BJ (cell line): ENCODE measurements at places on chromosomes 6 and 20. TPM values are rescaled to one million over a fixed set of nuclear protein-coding genes. Genes with fewer than 3 reads are reported as not detected.

BPIFA1 gene
- not detected in 2 replicates for polyA plus RNA-seq

NOX3 gene
- not detected in 2 replicates for polyA plus RNA-seq

GLP1R gene
- polyA plus RNA-seq: not detected in 2 replicates

SALL4 gene
- polyA plus RNA-seq: 0.51 and 0.54 TPM in 2 replicates

OR2J3 gene
- polyA plus RNA-seq: not detected in 2 replicates

DNA sequence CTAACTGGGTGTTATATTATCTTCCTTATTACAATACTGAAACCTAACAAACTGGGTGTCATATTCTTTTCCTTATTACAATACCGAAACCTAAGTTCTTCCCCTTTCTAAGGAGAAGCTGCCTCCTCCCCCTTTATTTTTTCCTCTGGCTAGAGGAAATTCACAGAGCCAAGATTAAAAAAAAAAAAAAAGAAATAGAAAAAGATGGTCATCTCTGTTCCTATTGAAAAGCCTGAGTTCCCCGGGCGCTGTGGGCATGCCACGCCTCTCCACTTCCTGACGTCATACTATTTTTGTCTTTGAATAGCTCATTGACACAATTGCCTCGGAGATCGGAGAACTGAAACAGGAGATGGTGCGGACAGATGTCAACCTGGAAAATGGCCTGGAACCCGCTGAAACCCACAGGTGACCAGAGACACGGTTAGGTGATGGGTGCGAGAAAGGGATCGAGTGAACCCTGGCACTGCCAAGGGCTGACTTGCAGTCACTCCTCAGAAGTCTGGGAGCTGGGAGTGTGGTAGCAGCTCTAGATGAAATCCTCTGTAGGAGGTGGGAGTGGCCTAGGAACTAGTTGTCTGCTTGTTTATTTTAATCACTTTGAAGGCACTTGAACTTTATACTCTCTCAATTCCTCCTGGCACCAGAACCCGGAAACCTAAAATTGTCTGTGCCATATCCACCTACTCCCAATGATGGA lies 82.2 kb upstream of the NAA20 start:
- no peak for DNase-seq

DNA sequence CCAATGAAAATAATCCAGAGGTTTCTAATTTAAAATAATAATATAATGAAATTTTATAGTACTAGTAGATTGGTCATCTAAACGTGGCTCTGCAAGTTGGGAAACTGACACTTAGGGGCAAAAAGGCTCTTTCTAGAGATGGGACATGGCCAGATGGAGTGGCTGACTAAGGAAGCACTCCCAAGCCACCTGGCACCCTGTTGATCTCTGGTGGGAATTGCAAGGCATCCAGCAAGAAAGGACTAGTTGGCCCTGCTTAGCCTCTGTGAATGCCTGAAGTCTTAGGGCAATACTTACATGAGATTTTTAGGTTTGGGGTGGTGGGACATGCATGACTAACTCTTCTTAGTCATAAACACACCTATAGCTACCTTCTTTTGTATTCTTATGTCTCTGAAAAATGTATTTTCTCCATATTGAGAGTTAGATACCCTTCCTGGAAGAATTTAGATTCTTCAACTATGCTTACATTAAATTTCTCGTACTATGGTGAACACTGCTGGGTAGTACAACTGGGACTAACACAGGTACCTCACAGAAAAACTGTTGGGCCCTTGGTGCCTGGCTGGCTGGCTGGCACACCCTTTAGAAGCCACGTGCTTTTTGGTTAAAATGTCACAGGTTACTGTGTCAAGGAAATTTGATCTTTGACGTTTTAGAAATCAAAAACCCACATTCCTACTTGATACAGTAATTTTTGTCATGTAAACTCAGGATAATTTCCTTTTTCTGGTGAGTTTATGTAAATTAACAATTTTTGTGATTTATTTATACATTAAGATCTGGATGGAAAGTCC lies 25.0 kb upstream of the SH3BGRL2 start:
- no peak for DNase-seq

- no peak for DNase-seq
Measured at GRCh38 chr6:132246632-132247270, 154.5 kb downstream of the MOXD1 start.

GRCh38 chr6:57137350-57137749 lies 34.8 kb upstream of the BAG2 start:
- DNase-seq: no peak

DNA sequence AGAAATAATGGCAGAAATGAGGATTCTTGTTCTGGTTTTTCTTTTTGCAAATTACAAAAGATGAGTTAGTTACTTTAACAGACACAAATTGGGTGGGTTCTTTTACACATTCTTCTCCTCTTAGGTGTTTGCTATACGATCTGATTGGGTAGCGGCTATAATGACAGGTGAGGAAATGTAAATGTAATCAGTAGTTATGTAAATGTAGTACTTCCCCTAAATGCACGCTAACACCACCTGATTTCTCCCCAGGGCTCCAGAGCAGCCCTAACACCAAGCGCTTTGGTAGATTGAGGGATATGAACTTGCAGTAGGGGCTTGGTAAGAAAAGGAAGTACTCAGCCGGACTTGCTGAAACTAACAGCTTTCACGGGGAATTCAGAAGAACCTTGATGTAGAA lies 499.4 kb upstream of the NOX3 start:
- no peak for DNase-seq

GRCh38 chr6:106973018-106973835 lies 1.3 kb downstream of the CD24 start:
- no peak for DNase-seq

GRCh38 chr6:156630613-156631302 lies 146.4 kb upstream of the ARID1B start:
- DNase-seq: no peak

- DNase-seq: no peak
Measured at GRCh38 chr20:5482791-5483190, 166.0 kb upstream of the PROKR2 start.

GRCh38 chr6:54057058-54057457 lies 54.2 kb upstream of the MLIP start:
- DNase-seq: no peak

DNA sequence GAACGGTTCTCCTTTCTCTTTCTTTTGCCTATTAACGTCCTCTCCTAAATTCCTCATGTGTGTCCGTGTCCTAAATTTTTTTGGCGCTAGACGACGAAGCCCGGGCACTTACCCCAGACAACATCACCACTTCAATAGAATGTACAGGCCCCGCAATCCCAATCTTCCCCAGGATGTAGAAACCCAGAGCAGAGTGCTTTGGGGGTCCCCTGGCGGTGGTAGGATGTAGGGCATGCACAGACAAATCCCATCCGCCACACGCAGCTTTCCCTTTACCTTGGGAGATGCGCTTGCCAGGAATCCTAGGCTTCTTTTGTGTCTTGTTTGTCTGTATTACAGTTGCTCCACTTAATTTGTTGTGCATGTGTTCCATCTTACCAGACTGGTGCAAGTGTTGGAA lies 417.3 kb upstream of the ARID1B start:
- no peak for DNase-seq

DNA sequence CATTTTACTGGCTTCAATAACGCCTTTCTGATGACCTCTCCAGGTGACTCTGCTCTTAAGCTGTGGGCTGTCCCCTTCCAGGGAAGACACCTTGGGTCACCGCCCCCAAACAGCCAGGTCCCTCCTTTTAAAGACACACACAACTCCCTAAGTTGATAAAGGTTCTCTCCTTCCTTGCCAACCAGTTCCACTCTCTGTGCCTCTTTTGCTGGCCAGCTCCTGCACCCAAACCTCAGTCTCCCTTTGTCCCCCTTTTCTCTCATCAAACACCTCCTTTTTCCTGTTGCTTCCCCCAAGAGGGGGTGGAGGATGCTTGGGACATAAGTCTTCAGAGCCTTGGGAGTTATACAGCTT lies 1.0 kb downstream of the NCOA6 start:
- DNase-seq: no peak
